Stimulated activated naive CD8-positive, alpha-beta T cell treated with anti-CD3 and anti-CD28 coated beads, Interleukin-15, amount 100 ng/mL, for 72 hours (primary cell): ENCODE measurements at places on chromosomes 5 and 9.
A peak's percentile ranks its signal among the peaks of the same experiment; 100 is the strongest.

- peak; percentile 41 for DNase-seq
Measured at GRCh38 chr9:76441551-76442322, 17.2 kb upstream of the GCNT1 start.

DNA sequence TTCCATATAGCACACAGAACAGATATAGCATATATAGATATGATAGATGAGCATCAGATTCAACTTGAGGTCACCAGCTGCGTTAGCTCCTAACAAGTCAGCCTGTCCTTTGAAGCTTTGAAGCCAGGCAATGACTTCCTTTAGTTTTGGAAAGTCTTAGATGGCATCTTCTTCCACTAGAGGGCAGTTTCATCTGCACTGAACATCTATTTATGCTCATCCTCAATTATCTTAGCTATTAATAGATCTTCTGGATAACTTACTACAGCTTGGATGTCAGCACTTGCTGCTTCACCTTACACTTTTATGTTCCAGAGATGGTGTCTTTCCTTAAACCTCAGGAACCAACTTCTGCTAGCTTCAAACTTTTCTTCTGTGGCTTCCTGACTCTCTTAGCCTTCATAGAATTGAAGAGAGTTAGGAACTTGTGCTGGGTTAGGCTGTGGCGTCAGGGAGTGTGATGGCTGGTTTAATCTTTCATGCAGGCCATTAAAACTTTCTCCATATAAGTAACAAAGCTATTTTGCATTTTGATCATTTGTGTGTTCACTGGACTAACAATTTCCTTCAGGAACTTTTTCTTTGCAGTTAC lies 1401.4 kb downstream of the EFNA5 start:
- DNase-seq = no peak

DNA sequence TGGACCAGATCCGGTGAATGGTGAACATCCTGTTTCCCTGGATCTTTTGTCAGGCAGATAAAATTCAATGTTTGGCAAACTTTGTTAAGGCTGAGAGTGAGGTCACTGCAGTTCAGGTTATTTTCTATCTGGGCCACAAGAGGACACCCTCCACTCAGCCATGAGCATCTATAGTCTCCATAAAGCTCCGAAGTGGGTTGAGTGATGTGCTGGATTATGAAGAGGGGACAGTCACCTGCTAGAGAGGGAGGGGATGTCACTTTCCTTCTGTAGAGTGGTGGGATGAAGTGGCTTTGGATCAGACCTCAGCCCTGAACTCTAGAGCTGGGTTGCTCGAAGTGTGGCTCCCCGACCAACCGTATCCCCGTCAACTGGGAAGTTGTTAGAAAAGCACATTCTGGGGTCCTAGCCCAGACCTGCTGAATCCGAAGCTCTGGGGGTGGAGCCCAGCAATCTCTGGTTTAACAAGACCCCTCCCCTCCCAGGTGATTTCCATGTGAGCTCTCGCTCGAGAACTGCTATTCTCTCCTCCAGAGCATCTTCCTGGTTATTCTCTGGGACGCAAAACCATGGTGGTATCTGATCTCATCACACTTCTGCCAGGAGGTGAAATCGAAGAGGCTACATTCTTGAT lies 31.8 kb upstream of the FGF1 start:
- DNase-seq = no peak

- DNase-seq = no peak
Measured at GRCh38 chr9:134778841-134779411, 101.7 kb upstream of the FCN2 start.

DNA sequence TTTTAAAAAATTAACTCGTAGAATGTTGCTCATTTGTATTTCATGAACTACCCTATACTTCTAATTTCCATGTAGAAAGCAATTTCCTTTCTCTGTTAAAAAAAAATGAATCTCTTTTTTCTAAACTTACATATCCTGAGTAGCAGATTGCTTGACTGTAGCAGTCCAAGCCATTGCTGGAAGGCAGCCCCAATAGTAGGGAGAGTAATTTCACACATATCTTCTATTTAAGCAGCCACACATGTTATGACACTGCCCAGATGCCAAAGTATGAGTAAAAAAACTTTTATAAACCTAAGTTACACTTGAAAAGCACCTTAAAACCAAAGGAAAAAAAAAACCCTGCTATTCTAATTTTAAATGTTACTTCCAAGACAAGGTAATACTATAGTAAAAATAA lies 69.6 kb downstream of the FBXL17 start:
- DNase-seq = no peak

- DNase-seq = no peak
Measured at GRCh38 chr5:73066466-73066865, 53.9 kb upstream of the TMEM171 start.

GRCh38 chr5:117679046-117679445 lies 1104.4 kb upstream of the SEMA6A start:
- no peak for DNase-seq

DNA sequence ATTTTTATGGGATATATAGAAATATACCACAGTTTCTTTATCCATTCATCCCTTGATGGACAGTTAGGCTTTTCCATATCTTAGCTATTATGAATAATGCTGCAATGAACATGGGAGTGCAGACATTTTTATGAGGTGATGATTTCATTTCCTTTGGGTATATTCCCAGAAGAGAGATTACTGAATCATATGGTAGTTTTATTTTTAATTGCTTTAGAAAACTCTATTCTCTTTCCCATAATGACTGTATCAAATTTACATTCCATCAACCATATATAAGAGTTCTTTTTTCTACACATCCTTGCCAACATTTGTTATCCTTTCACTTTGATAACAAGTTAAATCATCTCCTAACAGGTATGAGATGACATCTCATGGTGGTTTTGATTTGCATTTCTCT lies 821.6 kb downstream of the TLE1 start:
- no peak for DNase-seq
